ENCODE measurements at places on chromosomes 11 and 22.

GRCh38 chr11:75022759-75023396 is 34.1 kb downstream of the NEU3 start:
- peak; percentile 57 for DNase-seq

- DNase-seq, result no peak
Observed at GRCh38 chr22:23161029-23161428, 15.8 kb downstream of the RAB36 start.

DNA sequence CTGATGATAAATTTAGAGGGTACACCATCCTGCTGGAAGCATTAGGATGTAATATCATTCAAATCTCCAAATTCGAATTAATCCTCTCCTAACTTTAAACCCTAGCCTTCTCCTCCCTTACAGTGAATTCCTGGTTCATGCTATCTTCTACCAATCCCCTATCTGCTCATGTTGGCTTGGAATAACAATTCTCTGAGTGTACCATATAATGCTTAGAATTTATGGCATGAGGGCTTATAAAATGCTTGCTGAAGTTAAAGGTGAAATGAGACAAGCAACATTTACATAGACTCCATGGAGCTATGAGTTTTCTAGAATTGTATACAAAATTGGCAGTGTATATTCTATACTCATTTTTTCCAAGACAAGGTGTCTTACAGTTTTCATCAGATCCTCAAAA is 79.3 kb downstream of the C2CD3 start:
- no peak for DNase-seq

DNA sequence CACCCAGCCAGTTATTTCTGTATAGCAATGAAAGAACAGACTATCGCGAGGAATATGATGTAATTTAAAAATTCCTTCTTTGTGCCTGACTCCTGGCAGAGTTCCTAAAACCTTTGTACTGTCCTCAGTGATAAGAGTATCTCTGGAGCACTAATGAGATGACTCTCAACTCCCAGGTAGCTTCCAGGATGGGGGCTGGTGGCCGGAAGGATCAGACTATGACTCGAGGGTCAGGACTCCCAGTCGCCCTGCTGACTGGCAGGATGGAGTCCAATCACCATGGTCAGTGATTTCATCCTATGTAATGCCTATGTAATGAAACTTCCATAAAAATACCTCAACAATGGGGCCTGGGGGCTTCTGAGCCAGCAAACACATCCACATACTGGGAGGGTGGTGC is 135.1 kb downstream of the SHANK2 start:
- DNase-seq, result no peak

DNA sequence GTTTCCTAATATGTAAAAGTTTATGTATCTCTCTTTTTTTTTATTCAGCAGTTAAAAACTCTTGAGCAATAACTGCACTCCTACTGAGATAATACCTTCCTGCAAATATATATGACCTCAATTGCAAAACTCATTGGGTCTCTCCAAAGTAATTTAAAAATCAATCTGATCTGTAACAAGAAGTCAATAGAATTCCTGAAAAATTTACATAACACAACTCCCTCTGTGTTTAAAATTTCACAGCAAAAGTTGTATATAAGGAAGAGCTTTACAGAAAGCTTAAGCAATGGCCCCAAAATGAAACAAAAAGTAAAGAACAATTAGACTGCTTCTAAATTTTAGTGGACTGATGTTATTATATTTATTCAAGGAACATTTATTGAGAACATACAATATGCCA is 313.4 kb downstream of the DLG2 start:
- no peak for DNase-seq

- no peak for DNase-seq
Observed at GRCh38 chr11:124873951-124874350, 8.7 kb downstream of the ROBO3 start.

DNA sequence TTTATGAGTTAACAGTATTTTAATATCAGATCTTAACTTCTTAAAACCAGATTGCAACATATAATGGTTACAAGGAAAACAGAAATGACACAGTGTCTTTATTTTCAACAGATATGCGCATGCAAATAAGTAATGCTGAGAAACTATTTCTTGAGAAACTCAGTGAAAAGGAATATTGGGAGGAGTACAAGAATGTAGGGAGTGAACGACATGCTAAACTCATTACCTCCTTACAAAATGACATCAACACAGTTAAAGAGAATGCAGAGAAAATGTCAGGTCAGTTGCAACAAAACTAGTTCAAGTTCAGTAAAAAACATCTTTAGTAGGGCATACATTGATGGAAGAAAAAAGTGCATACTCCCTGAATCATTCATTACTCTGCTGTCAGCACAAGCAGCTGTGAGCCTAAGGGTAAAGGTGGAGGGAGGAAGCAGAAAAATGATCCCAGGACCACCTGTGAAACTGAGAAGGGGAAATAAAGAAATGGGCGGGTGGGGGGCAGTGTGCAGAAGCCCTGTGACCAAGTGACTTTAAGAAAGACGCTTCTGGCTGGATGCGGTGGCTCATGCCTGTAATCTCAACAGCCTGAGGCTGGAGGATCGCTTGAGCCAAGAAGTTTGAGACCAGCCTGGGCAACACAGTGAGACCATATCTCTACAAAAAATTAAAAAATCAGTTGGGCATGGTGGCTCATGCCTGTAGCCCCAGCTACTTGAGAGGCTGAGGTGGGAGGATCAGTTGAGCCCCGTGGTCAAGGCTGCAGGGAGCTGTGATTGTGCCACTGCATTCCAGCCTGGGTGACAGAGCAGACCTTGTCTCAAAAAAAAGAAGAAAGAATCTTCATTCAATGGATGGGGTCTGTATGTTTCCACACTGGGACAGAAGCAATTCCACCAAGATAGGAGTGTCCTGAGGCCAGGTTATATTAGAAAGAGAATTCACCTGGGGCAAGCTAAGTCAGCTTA is 31.2 kb downstream of the CCDC83 start:
- no peak for DNase-seq

GRCh38 chr11:126793596-126793995 is 207.0 kb downstream of the KIRREL3 start:
- DNase-seq, result no peak

GRCh38 chr11:64903291-64903833 is 13.6 kb downstream of the ATG2A start:
- DNase-seq, result no peak

- no peak for DNase-seq
Observed at GRCh38 chr11:119506436-119506835, 83.5 kb upstream of the THY1 start.

DNA sequence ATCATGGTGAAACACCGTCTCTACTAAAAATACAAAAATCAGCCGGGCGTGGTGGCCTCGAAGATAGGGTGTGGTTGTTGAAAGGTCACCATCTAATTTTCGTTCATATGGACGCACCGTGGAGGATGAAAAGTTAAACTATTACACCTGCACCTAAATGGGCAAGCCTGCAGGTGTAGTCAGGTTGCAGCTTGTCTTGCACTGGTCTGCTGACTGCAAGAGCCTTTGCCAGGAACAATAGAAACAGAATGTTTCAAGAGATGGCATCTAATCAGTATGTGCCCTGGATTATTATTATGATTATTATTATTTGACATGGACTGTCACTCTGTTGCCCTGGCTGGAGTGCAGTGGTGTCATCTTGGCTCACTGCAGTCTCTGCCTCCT is 908 bp downstream of the NADSYN1 start:
- no peak for DNase-seq

GRCh38 chr11:27409742-27410141 is 46.7 kb upstream of the CCDC34 start:
- DNase-seq, result no peak

DNA sequence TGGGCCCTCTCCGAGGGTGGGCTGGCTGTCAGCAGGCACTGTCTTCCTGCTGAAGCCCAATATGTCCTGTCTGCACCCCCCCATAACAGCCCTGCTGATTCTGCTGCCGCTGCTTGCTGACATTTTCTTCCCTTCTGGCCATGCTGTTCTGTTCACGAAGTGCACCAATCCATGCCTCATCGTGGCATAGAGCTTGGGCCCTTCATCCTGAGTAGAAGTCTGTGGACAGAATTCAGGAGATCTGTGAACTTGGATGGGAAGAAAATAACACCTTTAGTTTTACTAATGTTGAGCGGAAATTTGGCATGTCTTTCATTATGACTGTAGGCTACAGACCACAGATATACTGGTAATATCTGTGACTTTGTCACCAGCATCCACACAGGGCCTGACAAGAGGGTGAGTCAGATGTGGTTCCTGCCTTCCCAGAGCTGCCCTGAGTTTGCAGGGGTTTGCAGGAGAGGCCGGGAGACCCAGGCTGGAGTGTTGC is 14.1 kb upstream of the KIAA0930 start:
- DNase-seq, result peak; percentile 19

DNA sequence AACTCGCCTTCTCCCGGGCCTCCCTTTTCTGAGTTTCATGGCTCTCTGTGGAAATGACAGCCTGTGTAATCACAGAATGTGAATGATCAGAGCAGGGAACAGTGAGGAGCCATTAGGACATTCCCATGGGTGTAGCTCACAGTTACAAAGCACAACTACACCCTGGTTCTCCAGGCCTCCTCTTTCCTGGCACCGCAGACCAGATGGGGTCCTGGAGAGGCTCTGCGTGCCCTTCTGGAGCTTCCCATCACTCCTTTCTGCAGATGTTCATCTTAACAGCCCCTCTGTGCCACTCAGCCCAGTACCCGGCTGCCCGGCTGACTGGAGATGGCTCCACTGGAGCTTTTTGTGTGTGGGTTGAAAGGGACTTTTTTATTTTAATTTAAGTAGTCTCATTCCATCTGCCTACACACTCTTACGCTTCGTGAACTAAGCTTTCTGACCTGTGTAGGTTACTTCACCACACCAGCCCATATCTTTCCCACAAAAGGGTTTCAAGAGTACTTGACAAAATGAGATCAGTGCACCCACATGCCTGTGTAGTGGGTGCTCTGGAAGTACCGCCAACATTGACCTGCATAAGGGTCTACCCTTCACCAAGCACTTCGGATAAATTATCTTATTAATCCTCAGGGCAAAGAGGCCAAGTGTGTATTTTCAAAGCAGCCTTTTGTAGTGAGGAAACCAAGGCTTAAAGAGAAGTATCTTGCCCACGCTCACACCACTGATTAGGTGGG is 29.8 kb downstream of the SREBF2 start:
- DNase-seq, result no peak

GRCh38 chr11:12539572-12539971 is 134.6 kb upstream of the TEAD1 start:
- DNase-seq, result no peak

DNA sequence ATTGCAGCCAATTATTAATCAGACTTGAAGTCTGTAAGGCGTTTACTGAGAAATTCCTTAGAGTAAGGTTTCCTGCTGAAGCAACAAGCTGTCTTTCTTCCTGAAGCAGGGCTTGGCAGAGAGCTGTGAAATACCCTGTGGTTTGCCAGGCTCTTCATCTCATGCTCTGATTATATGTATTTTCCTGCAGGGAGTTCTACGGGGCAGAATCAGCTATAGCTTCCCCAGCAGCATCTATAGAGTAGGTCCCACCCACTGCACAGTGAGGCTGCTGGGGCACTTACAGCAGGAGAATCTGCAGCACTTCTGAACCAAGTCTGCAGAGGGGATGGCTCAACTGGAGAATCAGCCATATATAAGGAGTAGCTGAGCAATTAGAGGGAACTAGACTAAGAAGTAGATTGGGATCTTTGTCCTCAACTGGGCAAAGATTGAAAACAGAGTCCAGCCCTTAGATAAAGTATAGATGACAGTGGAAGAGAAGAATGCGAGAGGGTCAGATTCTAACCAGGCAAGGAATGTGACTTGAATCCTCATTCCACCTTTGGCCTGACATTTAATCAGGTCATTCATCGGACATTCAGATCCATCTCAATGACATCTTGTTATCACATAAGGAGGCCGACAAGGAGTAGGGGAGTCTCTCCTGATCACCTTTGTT is 37.6 kb downstream of the CNTF start:
- no peak for DNase-seq

DNA sequence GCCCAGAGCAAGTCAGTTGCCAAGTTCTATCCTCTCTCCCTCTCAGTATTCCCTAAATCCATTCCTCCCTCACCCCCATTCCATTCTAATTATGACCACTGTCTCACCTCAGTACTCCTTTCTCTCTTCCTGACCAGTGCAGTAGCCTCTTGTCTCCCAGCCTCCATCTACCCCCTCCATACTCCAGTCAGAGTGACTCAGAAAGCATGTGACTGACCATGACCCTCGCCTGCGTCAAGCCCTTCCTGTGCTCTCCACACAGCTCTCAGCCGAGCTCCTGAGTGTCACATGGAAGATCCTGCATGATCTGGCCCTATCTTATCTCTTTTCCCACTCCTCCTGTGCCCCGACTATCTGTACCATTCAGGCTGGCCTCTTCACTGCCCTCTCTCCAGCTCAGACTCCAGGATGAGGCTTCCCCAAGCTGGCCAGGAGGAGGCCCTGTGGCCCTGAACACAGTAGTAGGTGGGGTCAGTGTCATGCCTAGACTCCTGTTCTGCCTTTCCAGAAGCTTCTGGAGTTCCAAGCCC is 42.6 kb downstream of the NEU3 start:
- no peak for DNase-seq

DNA sequence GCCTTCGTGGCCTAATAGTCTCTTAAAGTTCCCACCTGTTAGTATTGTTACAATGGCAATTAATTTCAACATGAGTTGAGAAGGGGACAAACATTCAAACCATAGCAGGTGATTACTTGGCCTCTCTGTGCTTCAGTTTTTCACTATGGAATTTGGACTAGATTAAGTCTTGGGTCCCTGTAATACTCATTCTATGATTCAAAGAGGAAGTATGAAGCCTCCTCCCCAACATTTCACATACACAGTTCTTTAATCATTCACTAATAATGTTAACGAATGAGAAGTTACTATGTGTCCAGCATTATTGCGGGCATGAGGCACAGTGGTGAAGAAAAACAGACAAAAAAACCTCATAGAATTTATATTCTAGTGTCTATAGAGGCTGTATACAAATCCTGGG is 19.9 kb upstream of the USP47 start:
- no peak for DNase-seq

GRCh38 chr11:36088266-36088972 is 144.6 kb downstream of the LDLRAD3 start:
- DNase-seq, result no peak

- no peak for DNase-seq
Observed at GRCh38 chr11:64570341-64570740, 20.7 kb upstream of the SLC22A12 start.

DNA sequence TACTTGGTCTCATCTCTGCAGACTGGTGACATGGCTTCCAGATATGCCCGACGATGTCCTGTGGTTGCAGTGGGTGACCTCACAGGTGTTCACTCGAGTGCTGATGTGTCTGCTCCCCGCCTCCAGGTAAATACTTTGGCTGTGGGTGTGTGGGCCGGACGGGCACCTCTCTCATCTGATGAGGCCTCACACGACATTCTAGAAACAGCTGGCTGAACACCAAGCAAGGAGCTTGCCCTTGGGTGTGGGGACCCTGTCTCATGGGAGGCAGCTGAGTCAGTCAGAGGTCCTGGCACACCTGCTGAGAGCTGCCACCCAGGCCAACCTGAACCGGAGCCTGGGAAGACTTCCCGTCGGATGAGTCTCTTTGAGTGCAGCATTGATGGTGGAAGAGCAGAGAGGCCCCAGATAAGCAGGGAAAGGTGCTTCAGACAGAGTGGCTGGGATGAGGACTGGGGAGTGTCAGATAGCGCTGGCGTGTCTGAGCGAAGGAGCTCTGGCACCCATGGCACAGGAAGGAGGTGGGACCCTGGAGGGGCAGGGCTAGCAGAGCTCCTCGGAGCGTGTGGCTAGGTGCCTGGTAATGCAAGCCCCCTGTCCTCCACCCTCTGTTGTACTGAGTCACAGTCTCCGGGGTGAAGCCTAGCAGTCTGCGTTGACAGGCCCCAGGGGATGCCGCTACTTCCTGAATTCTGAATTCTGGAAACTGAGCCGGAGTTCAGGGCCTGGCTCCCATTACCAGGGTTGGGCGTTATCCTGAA is 10.4 kb upstream of the SAMM50 start:
- no peak for DNase-seq

GRCh38 chr11:115330684-115331482 is 173.3 kb downstream of the CADM1 start:
- no peak for DNase-seq

Measured in immature natural killer cell (primary cell).